ENCODE measurements at places on chromosomes 1 and 21.

GRCh38 chr1:55726994-55727393, 511.8 kb upstream of the USP24 start:
- DNase-seq, result no peak

DNA sequence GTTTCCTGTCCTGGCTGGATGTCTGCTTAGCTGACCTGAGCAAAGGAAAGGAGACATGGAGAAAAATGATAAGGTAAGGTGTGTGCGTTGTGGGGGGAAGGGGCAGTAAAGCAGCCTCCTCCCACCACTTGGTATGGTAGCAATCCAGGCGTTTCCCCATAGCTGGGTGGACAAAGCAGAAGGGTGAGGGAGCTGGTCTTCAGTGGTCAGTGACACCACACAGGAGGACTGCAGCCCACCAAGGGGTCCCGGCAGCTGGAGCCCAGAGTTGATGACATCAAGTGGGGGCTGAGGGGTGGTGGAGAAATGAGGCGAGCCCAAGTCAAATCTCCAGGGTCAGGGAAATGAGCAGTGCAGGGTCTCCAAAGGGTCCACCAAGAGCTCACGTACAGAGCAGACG, 69.3 kb upstream of the LRRN2 start:
- DNase-seq, result no peak

GRCh38 chr1:172719066-172719627, 60.2 kb downstream of the FASLG start:
- no peak for DNase-seq

- no peak for DNase-seq
Observed at GRCh38 chr1:207336559-207337467, 15.3 kb downstream of the CD55 start.

- DNase-seq, result no peak
Observed at GRCh38 chr1:167168424-167168823, 52.3 kb upstream of the POU2F1 start.

GRCh38 chr1:26894263-26894662, 4.2 kb upstream of the GPN2 start:
- DNase-seq, result no peak

DNA sequence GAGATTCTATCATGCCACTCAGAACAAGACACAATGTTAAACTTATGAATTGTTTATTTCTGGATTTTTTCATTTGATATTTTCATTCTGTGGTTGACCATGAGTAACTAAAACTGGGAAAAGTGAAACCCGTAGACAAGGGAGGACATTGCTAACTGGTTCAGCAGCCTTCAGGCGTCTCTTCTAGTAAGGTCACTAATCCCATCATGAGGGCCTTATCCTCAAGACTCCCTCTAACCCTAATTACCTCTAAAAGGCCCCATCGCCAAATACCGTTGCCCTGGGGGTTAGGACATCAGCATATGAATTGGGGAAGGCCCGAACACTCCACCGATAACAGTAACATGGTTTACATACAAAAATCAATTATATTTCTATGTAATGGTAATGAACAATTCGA, 247.6 kb downstream of the TM2D1 start:
- no peak for DNase-seq

DNA sequence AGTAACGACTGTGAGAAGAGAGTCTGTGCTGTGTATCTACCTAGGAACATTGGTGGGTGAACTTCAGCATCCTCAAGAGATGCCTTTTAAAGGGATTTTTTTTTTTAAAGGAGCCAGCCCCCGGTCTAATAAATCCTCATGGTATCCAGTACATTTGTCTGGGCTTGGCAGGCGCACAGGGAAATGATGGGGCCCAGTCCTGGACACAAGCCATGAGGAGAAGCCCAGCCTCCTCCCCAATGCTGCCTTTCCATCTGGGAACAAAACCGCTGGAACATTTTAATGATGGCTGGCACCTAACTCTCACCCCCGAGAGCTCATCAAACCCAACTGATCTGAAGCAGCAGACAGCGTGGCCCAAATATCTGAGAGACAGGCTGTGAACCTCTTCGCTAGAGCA, 64.2 kb downstream of the ACOT7 start:
- DNase-seq, result no peak

DNA sequence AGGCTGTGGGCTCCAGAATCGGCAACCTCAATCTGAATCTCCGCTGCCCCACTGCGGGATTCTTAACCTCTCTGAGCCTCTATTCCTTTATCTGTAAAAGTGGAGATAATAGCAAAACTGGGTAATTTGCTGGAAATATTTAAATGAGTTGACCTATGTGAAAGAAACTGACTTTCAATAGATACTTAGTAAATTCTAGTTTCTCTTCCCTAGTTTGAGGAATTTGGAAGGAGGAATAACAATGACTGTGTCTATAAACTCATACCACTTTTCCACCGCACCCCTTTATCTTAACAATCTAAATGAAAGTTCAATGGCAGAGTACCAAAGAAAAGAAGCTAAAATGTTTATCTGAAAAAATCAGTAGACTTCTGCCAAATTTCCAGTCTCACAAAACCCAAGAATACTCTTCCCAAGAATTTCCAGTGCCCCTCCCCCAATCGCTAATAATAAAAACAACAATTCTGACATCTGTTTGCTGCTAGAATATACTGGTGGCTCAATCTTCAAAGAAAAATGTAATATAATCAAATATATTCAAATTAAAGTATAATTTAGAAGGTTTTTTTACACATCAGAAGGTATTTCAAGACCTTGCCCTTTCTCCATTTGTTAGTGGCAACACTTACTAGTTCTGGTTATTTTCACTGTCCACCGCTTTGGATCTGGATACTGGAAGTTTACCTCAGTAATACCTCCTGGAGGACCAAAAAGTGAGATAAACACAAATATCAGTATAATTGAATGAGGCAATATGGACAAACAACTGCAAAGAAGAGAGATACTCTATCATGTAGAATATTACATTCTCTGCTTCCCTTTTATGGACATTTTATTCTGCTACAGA, 171.2 kb downstream of the LTN1 start:
- DNase-seq, result no peak

DNA sequence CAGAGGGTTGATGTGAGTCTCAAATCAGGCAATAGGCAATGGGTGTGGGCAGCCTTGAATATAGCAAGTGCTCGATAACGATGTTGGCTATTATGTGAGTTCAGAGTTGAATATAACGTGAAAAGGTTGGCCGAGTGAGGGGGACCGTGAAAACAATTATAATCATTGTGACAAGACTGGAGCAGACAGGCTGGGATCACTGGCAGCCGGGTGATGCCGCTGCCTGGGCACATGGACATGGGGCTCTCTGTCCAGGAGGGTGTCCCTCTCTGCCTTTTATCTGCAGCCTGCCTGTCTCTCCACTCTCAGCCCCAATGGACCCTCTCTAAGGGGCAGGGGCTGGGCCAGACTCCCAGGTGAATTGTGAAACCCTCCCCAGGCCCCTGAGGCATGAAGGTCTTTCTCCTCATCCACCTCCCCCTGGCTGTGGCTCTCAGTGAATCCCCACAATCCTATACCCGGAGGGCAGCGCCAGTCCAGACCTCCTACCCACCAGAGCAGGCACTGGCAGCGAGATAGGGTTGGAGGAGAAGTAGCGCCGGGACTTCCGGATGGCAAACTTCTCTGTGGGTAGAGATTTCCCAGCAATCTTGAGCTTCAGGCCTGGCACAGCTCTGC, 36.4 kb downstream of the TTC39A start:
- DNase-seq, result no peak

- DNase-seq, result no peak
Observed at GRCh38 chr21:14454016-14455009, 71.4 kb upstream of the HSPA13 start.

DNA sequence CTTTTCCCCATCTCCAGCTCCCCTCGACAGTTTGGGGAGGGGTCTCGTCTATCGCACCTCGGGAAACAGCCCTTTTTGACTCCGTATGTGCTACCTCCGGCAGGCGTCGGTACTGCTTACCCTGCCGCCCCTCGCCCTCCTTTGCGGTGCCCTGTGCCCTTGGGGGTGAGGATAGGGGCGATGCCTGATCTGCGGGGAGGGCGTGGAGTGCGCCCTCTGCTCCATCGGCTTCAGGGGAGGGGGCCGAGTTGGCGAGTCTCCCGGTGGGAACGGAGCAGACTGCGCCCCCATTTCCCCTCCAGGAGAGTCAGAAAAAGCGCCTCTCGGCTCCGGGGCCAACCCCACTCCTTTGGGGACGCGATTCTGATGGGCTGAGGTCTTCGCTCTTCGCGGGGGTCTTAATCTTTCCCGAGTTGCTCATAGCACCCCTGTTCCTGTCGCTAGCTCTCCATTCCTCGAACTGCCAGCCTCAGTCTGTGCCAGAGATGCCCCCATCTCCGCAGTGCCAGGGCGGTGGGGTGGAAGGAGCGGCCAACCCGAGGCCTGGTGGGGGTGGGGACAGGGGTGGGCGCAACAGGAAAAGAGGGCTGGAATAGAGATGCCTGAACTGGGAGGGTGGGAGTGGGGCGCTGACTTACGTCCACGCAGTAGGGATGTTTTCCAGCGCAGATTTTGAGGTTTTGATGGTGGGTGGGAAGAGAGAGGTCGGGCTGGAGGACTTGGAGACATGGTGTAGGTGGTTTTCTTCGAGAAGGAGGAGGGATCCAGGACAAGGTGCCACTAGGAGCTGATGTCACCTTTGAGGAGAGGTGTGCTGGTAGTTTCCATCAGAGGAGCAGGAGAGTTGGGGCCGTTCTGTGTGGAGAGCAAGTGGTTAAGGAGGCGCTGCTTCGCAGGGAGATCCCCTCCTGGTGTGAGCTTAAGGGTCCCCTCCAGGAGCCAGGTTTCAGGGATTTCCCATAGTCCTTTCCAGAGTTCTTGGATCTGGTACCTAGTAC, 674 bp downstream of the PPFIA4 start:
- DNase-seq, result no peak

DNA sequence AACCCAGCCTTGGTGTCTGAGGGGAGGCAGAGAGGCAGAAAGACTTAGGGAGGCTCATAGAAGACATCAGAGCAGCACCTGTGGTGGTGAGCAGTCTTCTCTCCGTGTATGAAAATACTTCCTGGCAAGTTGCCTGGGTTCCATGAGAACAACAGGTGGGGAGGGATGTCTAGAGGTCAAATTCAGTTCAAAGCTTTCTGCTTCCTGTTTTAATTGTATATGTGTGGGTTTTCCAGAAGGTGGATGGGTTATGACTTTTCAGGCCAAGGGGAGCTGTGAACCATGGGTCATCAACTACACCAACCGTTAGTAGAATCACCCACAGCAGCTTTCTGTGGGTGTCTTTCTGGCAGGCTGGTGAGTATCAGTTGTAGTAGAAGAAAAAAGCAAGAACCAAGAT, 4.1 kb upstream of the FCRL2 start:
- no peak for DNase-seq

GRCh38 chr1:10787286-10787685, 9.2 kb downstream of the CASZ1 start:
- DNase-seq, result no peak

DNA sequence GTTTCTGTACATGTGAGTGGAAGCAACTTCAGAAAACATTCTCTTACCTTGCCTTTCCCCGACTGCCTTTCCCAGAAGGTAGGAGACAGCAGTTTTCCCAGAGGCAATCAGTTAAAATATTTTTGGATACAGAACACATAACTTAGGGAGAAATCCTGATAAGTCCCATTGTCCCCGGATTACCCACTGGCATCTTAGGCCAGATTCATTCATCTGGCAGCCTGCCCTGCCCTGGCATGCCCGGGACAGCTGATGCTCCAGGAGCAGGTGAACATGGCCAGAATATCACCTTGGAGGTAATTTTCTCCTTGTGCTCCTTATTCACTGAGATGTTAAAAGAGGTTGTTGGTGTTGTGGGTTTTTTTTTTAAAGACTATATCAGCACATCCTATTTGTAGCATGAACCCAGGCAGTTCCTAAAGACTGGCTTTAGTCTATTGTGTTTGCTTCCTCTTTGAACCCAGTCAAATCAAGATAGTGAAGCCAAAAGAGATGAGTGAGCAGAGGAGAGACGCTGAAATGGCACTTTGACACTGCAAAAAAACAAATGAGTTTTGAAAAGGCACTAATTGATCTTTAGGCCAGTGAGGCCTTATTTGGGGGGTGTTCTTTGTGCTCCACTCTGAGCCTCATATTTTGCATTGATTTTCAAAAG, 139.6 kb downstream of the PLPP3 start:
- no peak for DNase-seq

- DNase-seq, result no peak
Observed at GRCh38 chr21:39479164-39479813, 27.5 kb downstream of the SH3BGR start.

DNA sequence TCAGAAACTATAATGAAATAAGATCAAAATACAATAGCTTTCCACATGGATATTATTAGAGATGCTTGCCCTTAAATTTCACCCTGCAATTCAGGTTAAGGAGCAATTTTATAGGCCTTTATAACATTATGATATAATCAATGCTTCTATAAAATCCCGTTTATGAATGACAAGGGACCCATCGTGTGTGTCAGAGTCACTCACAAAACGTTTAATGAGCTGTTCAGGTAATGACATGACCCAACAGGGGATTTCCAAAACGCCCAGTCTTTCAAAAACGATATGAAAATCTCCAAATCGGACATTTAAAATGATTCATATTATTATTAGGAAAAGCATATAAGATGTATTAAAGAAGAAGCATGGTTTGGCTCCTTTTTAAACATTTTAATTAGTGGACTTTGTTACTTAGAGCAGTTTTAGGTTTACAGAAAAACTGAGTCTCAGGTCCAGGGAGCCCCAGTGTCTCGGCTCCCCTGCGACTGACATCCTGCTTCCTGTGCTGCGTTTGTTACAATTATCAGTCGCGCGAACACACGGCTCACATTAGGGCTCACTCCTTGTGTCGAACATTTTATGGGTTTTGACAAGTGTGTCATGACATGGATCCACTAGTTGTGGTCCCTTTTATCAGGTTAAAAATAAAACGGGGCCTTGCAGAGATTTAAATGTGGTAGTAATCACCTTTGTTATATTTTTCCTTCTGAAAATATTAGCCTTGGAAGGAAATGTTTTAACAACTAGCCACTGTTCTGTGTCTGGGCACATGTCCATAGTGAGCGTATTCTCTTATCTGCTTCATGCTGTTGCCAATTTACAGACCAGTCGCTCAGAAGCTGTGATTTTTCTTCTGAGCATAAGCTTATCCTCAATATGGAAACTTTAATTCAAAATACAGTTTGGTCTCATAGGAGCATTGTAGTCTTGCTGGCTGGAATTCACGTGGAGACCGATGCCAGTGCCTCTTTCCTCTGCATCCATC, 52.0 kb upstream of the POFUT2 start:
- DNase-seq, result no peak

DNA sequence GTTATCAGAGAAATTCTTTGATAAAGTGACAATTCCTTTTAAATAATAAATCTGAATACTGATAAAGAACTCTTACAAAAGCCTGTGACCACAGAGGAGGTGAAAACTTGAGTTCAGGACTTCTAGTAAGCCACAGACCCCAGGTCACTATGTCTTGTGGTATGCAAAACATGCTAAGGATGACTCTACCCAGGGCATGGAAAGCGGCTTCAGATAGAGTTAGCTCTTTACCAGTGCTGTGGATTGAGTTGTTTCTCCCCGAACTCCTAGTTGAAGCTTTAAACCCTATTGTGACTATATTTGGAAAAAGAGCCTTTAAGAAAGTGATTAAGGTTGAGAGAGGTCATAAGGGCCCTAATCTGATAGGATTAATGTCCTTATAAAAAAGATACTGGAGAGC, 42.3 kb downstream of the HLX start:
- no peak for DNase-seq
